ENCODE measurements at places on chromosomes 12 and 14.

GRCh38 chr12:44405297-44405696, 470.8 kb downstream of the NELL2 start:
- DNase-seq: no peak

DNA sequence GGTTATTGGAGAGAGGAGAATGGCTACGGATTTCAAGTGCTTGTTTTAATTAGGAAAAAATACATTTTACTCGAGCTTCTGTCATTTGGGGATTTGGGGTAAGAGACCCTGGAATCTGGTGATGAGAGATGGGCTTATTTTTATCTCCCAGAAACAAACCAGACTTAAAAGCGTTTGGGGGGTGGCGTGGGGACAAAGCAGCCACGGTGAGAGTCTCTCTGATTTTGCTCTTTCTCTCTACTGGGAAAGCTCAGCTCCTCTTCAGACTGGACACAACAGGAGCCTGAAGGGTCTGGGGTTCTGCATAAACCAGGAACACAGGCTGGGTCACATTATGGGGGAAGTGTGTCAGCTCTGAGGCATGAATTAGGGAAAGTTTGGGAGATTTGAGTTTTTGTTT, 3.8 kb downstream of the VSX2 start:
- DNase-seq: no peak

- DNase-seq: no peak
Observed at GRCh38 chr14:89625244-89625713, 208.2 kb upstream of the FOXN3 start.

- DNase-seq: no peak
Observed at GRCh38 chr12:29562110-29562804, 64.8 kb upstream of the OVCH1 start.

DNA sequence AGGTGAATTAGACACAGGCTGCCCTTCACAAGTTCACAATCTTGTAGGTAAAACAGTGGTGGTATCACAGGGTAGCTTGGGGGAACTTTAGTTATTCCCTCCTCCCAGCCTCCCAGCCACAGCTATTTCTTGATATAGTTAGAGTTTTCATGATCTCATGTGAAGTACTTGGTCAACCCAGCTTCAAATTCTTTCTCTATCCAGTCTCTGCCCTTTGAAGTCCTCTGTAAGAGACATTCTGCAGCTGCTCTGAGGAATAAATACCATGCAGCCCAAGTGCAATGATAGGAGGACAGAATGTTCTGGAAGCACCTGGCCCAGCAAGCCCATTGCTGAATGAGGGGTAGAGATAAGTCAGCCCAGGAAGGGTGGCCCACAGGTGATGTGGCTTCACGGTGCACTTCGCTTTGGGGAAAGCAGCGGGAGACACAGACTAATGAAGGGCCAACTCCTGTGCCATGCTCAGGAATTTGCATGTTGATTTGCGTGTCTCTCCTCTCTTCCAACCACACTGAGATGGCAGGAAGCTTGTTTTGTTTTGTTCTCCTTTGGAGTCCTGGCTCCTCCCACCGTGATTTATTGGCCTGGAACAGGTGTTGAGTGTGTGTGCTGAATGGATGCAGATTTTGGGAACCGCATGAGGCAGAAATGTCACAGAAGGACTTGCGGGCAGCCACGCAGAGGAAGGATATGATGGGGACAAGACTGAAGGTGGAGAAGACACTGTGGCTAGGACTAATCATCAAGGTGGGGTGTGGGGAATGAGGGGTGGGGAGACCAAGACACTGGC, 8.0 kb upstream of the TXNRD1 start:
- DNase-seq: no peak

- DNase-seq: no peak
Observed at GRCh38 chr14:52095336-52095735, 26.5 kb upstream of the NID2 start.
